ENCODE measurements at places on chromosomes 2 and 18. TPM values are rescaled to one million over a fixed set of nuclear protein-coding genes. Genes with fewer than 3 reads are reported as not detected.

REG1B gene
- not detected for total RNA-seq

FAM110C gene
- total RNA-seq, result 0.78 TPM

ADGRF3 gene
- 2.9 TPM for total RNA-seq

REG3G gene
- not detected for total RNA-seq

SLC5A7 gene
- total RNA-seq, result not detected

CYP27C1 gene
- total RNA-seq, result not detected

NOSTRIN gene
- total RNA-seq, result not detected

SEH1L gene
- 121 TPM for total RNA-seq

UGT1A9 gene
- total RNA-seq, result not detected
